ENCODE measurements at places on chromosomes 13 and 19.

DNA sequence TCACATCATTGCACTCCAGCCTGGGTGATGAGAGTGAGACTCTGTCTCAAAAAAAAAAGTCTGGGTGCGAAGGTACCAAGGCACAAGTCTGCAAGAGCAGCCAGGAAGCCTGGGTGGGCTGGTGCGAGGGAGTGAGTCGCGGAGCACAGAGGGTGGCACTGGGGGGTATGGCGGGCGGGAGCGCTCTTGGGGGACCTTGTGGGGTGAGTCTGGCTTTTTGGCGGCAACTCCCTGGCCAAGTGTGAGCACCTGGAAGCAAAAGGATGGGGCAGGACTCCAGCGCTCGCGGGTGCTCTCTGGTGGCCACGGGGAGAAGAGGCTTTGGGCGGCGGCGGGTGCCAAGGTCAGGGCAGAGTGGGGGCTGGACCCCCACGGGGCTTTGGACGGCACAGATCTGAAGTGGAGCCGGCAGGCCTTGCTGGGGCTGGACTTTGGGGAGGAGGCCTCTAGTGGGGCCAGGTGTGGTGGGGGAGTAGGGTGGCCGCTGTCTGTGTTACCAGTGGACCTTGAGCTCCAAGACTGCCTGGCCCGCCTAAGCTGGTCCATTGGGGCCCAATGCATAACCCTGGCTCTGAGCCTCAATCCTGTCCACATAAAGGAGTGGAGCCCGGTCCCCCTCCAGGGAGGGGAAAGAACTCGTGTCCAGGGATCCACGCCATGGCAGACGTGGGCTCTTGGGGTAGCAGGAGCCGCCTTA, 1.6 kb downstream of the P2RY11 start:
- no peak for DNase-seq

DNA sequence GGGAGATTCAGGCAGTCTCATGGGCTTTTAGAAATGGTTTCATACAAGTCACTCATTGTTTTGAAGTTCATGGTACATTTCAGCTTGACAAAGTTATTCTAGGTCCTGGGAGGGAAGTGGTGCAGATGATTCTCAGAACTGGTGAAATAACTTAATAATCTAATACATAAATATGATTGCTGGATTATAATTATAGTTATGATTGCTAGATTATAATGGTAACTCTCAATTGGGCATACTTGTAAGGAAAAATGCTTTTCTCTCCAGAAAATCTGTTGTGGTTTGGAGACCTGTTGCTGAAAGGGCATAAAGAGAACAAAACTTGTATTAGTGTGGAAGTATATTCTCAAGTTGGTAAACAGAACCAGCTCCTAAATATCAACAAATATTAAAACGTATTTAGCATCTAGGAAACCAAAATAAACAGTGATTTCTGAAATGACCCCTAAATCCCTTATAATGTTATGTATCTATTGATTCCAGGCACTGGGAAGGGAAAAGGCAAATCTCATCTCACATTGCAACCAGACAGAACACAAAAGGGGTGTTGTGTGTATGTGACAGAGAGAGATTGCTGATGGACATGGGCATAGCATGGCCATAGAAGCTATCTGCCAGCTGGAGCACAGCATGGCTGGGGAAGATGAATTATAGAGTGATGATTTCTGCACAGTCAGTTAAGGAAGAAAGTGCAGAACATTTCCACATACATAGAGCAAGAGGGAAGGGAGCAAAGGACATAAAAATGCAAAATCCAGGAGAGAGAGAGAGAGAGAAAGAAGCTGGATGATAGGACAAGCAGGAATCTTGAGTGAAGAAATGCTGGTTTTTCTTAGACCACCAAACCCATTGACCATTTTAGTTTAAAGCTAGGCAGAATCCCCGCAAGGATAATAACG, 87.1 kb upstream of the FRY start:
- DNase-seq = no peak

GRCh38 chr13:33446821-33447725, 161.5 kb upstream of the STARD13 start:
- no peak for DNase-seq

DNA sequence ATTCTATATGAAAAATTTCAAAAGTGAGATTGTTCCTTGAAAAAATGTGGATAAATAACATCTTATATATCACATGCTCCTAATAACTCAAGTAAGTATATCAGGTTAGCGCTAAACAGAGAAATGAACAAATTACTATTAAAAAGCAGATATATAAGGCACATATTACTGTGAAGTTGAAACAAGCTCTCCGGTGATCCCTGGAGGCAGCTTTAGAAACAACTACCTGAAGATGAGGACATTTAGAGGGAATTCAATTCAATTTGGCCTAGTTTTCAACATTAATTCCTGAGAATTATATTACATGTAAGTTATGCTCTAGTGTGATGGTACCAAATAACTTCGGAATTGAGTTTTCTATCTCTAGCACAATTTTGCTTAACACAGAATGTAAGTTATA, 1373.6 kb upstream of the SPRY2 start:
- no peak for DNase-seq

DNA sequence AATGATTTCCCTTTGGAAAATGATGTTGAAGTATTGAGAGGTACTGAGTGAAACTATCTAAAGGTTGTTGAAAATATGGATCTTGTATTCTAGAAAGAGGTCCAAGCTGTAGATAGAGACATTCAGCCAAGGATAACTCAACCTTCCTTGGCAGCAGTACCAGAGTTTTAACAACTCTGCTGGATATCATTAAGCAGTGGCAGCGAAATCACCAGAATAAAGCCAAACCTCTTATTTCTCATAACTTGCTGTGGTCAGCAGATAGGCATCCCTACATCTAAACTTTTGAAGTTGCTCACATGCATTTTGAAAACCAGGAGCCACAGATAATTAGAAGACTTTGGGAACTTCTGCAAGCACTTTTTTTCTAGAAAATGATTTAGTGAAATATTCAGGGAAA, 559.8 kb downstream of the IRS2 start:
- no peak for DNase-seq

Data from renal pelvis (tissue), 12 donors.